ENCODE measurements at places on chromosomes 6 and 20.

DNA sequence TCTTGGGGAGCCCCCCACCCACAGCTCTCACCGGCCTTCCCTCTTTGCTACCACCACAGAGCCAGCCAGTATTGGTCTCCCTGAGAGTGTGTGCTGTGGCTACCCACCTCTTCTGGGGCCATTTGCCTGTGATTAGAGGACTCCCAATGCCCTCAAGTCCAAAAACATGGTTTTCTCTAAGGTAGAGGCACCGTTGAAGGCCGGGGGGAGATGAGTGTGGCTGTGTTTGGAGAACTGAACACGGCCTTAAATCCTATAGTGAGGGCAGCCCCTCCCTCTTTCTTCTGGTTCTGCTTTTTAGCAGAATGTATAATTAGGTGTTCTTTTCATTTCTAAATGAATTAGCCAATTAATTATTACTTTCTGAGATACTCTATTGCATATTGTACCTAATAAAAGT, 2.5 kb downstream of the CCR6 start:
- DNase-seq: no peak

DNA sequence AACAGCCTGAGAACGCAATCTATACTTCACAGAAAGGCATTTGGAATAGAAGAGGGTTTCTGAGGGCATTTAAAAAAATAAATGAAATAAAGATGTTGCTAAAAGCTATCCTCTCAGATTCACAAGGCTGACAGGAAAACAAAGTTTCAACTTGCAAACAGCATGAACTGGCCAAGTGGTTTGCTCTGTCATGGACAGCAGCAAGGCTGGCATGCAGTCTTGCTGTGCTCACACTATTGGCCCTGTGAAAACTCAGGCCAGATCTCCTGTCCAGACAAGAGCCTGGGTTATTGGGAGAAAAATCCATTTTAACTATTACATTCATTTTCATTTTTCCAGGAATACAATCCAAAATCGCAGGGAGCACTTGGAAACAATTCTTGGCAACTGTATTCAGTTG, 506.2 kb upstream of the SLC35B3 start:
- DNase-seq: no peak

DNA sequence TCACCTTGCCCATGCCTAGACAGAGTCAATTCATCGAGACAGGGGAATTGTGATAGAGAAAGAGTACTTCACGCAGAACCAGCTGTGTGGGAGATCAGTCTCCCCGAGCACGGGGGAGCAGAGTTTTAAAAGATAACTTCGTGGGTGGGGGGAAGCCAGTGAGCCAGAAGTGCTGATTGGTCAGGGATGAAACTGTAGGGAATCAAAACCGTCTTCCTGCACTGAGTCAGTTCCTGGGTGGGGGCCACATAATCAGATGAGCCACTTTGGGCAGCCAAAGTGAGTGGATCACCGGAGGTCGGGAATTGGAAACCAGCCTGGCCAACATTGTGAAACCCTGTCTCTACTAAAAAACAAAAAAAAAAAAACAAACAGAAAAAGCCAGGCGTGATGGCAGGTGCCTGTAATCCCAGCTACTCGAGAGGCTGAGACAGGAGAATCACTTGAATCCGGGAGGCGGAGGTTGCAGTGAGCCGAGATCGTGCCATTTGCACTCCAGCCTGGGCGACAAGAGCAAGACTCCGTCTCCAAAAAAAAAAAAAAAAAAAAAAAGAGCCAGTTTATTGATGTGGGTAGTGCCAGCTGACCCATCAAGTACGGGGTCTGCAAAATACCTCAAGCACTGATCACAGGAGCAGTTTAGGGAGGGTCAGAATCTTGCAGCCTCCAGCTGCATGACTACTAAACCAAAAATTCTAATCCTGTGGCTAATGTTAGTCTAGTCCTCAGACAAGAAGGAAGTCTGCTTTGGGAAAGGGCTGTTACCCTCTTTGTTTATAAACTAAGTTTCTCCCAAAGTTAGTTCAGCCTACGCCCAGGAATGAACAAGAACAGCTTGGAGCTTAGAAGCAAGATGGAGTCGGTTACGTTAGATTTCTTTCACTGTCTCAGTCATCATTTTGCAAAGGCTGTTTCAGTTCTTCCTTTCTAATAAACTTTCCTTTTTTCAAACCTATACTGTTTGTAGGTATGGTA, 3.9 kb upstream of the TRIM39 start:
- no peak for DNase-seq

- DNase-seq: no peak
Measured at GRCh38 chr6:69098910-69099309, 463.8 kb downstream of the ADGRB3 start.

- DNase-seq: no peak
Measured at GRCh38 chr6:84007871-84008270, 25.7 kb upstream of the MRAP2 start.

DNA sequence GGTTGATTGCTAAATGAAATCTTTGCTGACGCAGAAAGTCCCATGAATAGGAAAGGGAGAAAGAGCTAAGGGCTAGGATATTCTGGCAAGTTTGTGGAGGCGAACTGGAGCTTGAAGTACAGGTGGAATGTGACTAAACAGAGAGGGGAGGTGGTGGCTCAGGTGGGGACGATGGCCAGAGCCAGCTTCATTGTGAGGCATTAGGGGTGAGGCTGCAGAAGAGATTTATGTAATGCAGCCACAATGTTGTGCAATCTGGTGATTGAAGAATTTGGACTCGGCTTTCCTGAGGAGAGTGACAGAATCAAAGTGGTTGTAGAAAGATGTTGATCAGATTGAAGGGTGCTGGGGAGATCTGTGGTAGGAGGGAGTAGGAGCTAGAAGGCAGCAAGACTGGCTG, 42.9 kb upstream of the SPACA1 start:
- no peak for DNase-seq

- DNase-seq: no peak
Measured at GRCh38 chr6:135651964-135652755, 154.6 kb upstream of the AHI1 start.

DNA sequence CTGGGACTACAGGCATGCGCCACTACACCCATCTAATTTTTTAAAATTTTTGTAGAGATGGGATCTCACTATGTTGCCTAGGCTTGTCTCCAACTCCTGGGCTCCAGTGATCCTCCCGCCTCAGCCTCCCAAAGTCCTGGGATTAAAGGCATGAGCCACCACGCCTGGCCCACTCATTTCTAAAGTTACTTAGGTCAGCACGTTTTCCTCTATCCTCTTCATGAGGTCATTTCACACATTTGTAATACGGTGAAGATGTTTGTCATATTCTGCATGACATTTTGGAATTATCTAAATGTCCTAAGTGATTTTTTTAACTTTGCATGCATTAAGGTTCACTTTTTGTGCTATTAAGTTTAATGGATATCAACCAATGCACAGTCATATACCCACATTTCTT, 11.9 kb upstream of the SOX12 start:
- no peak for DNase-seq

GRCh38 chr6:30814146-30815040, 69.9 kb upstream of the DDR1 start:
- peak; percentile 48 for DNase-seq

- no peak for DNase-seq
Measured at GRCh38 chr6:54286141-54286540, 22.1 kb upstream of the TINAG start.

DNA sequence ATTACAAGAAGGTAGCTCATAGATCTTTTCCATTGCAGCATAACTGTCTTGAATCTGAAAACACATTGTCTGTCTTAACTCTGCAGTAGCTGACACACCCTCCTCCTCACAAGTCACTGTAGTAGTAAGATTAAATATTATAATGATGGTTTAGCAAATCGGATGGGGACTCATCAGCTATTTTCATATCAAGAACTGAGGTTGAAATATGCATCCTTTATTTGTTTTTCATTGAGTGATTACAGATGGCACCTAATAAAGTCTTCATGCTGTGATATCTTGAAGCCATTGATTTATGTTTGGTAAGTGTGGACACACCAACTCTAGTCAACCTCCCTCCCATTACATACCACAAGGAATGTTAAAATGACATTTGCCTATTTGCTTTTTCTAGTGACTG, 267.4 kb upstream of the TAB2 start:
- no peak for DNase-seq

DNA sequence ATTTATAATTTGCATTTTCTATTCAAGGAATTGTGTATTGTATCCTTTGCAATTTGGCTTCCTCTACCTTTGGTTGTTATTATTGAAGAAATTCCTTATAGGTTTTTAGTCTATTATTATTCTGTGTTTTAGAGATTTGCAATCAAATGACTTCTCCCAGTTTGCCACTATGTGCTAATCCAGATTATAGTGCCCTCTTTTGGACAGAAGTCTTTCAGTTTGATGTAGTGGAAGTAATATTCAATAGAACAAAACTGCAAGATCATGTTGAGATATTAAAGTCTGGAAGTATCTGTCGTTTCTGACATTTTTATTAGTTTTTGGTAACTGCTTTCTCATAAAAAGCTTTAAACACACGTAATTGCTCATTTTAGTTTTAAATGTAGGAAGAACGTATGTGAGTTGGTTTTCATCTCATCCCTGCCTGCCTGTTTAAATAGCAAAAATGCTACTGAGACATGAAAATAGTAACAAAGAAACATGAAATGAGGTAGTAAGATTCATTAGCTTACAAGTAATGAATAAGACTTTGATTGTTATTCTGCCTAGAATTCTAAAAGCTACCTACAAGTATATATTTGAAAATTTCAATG, 72.8 kb downstream of the RTN4IP1 start:
- no peak for DNase-seq

GRCh38 chr6:15048367-15048766, 197.5 kb upstream of the JARID2 start:
- no peak for DNase-seq

GRCh38 chr6:13141387-13141786, 186.9 kb downstream of the TBC1D7 start:
- DNase-seq: no peak

Data from epithelial cell of prostate (primary cell).